ENCODE measurements at places on chromosomes 11 and 22. TPM values are rescaled to one million over a fixed set of nuclear protein-coding genes. Genes with fewer than 3 reads are reported as not detected.

DNA sequence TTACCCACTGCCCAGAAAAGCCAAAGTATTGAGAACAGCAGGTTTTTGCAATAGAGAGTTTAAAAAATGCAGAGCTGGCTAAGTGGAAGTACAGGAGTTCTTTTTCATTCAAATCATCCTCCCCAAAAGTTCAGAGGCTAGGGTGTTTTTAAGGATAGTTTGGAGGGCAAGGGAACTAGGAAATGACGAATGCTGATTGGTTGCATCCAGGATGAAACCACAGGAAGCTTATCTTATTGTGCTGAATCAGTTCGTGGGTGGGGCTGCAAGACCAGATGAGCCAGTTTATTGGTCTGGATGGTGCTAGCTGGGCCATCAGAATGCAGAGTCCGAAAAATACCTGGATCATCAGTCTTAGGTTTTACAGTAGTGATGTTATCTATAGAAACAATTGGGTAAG lies 1427.1 kb downstream of the LRRC4C start:
- DNase-seq, result no peak

GRCh38 chr11:15675683-15676082 lies 561.0 kb downstream of the INSC start:
- no peak for DNase-seq

DNA sequence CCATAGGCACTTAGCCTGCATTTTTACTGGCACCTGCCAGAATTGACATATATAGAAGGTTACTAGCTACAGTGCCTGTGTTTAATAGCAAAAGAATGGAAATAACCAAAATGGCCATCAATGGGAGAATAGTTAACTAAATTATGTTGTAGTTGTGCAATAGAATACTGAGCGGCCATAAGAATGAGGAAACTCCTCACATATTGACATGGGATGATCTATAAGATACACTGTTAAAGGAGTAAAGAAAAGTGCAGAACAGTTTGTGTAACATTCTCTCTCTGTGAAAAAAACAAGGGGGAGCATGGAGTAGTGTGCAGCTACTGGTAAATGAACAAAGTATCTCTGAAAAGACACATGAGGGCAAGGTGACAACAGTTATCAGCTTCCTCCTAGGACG lies 21.5 kb downstream of the ARAP1 start:
- no peak for DNase-seq

GRCh38 chr22:27137871-27138337 lies 480.5 kb downstream of the MIAT start:
- DNase-seq, result no peak

DNA sequence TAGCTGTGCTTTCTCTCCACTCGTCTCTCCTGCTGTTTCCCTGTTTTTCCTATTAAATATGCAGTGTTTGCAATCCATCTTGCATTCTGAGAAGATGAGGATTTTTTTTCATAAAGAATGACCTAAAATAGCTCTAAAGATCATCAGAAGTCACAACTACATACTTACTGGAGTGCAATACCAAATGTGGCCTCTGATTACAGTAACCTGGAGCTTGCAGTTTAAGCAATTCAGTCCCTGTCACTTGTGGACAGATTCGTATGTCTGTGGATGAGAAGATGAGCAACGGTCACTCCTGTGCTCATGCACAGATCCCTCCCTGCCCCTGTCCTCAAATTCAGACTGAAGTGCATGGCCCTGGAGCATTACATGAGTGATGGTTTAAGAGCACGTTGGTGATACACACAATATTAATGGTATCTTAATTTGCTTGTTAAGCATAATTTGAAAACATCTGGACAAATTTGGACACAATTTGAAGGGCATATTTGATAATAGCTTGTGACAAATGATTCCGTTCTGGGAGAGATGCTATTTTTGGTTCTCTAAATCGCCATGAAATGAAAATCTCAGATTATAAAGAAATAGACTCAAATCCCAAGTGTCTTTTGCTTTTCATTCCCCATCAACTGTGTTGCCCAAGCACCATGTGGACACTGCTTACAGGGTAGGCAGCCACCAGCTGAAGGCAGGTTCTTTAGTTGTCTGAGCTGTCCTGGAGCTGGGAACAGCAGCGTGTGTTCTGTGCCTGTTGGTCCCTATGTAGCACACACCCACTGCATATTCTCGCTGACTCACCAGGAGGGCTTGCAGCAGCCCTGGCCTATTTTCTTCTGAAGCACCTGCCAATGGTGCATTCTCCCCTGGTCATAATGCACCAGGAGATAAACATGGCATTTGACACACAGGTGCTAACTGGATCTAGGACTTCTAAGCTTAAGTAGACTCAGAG lies 32.6 kb upstream of the PRAME start:
- DNase-seq, result peak; percentile 38

GRCh38 chr22:23230348-23231068 lies 50.2 kb downstream of the BCR start:
- no peak for DNase-seq

DNA sequence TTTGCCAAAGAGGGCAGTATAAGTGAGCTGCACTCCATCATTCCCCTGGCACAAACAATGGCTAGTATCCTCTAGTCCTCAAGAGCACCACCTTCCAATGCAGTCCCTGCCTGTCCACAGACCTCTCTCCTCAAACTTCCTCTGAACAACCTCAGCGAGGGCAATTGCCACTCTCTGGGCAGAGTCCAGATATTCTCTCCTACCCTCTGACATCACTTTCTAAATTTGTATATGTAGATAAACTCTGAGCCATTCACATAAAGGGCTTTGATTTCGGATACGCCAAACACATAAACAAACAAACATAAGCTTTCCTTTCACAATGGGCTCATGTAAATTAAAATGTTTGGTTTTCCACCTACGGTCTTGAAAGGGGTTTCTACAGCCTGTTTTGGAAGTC lies 3.0 kb upstream of the SLC43A3 start:
- DNase-seq, result no peak

DNA sequence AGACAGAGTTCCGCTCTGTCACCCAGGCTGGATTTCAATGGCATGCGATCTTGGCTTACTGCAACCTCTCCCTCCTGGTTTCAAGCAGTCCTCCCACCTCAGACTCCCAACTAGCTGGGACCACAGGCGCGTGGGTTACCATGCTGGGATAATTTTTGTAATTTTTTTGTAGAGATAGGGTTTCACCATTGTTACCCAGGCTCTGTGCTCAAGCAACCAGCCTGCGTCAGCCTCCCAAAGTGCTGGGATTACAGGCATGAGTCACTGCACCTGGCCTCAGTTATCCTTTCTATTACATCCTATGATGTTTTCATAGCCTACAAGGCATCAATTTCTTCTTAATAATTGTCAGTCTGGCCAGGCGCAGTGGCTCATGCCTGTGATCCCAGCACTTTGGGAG lies 36.5 kb downstream of the LRRC74B start:
- no peak for DNase-seq

- no peak for DNase-seq
These were observed 27.0 kb upstream of the SC5D start for GRCh38 chr11:121265586-121265985.

DNA sequence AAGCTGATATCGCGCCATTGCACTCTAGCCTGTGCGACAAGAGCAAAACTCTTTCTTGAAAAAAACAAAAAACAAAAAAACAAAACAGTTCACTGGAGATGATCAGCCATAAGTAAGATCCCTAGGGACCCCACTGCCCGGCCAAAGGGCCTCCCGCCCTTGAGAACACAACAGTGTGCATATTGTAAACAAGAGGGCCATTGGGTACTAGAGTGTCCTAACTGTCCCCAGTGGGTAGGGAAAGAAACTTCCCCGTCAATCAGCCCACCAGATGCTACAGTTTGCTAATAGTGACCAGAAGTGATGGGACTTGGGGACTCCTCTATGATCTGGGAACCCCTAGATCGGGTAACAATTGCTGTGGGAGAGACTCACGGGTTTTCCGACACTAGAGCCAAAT lies 3.7 kb upstream of the ACY3 start:
- no peak for DNase-seq

DNA sequence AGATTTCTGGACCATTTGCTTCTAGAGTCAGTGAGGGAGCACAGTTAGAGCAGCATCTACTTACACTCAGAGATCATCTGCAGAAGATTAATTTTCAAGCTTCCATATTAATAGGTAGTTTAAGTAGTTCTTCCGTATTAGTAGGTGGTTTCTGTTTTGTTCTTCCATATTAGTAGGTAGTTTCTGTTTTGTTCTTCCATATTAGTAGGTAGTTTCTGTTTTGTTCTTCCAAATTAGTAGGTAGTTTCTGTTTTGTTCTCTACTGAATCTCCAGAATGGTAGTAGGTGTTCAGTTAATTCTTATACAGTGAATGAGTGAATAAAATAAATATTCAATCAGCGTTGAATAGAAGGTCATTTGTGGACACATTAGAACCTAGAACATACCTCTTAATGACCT lies 175.7 kb downstream of the TMEM135 start:
- no peak for DNase-seq

DNA sequence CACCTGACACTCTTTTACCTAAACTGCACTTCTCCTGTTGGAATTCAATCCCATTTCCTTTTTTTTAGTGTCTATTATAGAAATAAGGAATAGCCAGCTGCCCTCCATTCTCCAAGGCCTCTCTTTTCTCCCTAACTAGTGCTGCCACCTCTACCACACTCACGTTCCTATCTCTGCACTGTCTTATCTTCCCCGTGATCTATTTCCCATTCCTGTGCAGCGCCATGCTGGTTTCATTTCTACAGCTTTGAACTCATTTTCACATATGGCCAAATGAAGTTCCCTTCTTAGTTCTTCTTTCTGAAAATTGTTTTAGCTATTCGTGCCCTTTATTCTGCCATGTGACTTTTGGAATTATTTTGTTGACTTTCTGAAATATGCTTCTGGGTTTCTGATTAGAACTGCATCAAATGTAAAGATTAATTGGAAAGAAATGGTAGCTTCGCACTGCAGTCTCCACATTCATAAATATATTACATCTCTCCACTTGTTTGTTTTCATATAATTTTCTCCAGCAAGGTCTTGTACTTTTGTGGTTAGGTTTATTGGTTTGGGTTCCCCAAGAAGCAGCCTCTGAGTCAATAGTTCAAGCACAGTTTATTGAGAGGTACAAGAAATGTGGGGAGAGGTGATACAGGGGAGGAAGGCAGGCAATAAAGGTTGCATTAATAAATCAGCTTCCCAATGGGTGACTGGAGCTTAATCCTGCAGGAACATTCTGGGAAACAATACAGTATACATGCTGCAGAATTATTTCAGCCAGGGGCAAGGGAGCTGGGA lies 43.7 kb upstream of the DRD2 start:
- no peak for DNase-seq

DNA sequence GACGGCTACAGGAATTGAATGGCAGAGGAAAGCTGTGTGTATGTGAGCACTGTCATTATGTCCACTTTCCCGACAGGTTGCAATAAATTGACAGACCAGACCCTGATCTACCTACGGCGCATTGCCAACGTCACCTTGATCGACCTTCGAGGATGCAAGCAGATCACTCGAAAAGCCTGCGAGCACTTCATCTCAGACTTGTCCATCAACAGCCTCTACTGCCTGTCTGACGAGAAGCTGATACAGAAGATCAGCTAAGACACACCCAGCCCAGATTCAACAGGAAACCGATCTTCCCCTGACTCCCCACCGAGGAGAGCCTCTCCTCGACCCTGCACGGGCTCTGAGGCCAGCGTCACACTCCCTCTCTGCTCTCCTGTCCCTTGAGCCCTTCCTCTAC lies 11.5 kb upstream of the GRK2 start:
- no peak for DNase-seq

- no peak for DNase-seq
These were observed 610.3 kb downstream of the TBC1D22A start for GRCh38 chr22:47372596-47373385.

DNA sequence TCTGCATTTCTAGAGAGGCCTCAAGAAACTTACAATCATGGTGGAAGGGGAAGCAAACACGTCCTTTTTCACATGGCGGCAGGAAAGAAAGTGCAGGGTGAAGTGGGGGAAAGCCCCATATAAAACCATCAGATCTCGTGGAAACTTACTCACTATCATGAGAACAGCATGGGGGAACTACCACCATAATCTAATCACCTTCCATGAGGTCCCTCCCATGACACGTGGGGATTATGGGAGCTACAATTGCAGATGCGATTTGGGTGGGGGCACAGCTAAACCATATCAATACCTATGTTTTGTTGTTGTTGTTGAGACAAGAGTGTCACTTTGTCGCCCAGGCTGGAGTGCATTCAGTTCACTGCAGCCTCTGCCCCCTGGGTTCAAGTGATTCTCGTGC lies 29.9 kb downstream of the SFI1 start:
- DNase-seq, result peak; percentile 73

DNA sequence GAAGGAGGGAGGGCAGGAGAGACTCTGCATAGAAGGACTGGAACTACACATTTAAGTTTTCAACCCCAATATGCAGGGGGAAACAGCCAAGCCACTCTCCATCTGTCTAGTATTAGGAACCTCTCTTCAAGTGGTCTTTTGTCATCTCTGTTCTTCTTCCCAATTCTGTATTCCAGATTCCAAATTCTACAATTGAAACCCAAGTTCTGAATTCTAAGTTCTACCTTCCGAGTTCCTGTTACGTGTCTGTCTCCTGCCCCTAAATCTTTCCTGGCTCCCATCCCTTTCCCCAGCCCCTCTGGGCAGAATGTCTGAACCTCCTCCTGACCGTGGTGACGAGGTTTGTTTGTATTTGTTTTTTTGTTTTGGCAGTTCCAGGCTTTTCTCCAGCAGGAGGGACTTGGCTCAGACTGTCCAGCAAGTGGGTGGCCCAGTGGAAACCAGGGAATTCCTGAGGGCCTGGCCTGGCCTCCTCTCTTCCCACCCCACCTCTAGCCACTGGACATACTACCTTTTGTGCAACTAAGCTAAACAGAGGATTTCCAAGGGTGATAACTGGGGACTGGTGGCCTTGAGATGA lies 1.6 kb upstream of the THOC5 start:
- no peak for DNase-seq

- DNase-seq, result no peak
These were observed 977 bp upstream of the SORL1-AS1 start for GRCh38 chr11:121453589-121454299.

DNA sequence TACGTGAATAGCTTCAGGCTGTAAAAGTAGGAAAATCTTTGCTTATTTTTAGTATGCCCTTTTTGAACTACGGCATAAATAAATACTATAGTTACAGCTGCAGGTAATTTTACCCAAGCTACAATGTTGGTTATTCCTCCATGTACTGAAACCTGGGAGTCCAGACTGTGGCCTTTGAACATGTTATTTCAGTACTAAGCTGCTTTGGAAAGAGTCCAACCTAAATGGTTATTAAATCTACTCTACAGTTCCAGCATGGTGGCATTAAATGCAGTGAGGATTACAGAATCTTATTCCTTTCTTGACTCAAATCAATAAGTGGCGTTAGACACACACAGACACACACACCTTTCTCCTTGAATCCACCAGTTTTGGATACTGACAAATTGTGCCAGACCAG lies 165.1 kb downstream of the MSANTD4 start:
- DNase-seq, result no peak

- no peak for DNase-seq
These were observed 1.5 kb upstream of the ATP5MGL start for GRCh38 chr22:42641801-42642413.

- DNase-seq, result no peak
These were observed 149.1 kb downstream of the OPCML start for GRCh38 chr11:133383201-133383600.

- DNase-seq, result peak; percentile 82
These were observed 8.8 kb upstream of the PDGFB start for GRCh38 chr22:39253435-39254070.

Gene OTOG
- not detected for total RNA-seq

Gene RBM14
- total RNA-seq, result 209 TPM

Gene FGF4
- not detected for total RNA-seq

Gene DEFB131B
- total RNA-seq, result not detected

Gene PEX26
- 54.0 TPM for total RNA-seq

Gene SAA1
- not detected for total RNA-seq

Gene TP53I11
- 9.1 TPM for total RNA-seq

Gene OR5P2
- total RNA-seq, result not detected

Gene METTL15
- total RNA-seq, result 18.3 TPM

Gene KRTAP5-1
- not detected for total RNA-seq

Gene SYT7
- 0.23 TPM for total RNA-seq

Gene APOC3
- total RNA-seq, result not detected
